ENCODE measurements at places on chromosomes 6 and 20.

DNA sequence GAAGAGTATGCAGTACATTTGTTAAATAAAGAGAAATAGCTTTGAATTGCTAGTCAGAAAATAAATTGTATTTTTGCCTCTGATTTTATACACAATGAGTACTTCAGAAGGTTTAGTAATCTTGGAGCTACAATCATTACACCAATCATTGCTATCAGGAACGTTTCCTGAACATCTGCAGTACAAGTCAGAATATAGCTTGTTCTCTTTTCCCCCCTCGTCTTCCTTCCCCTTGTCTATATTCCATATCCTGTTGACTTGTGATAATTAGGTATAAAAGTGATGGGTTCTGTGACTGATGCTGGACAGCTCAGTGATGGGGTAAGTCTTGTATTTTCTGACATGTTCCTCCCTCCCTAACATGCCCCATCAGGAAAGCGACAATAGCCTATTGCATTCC, 94.0 kb downstream of the AHI1 start:
- no peak for DNase-seq

DNA sequence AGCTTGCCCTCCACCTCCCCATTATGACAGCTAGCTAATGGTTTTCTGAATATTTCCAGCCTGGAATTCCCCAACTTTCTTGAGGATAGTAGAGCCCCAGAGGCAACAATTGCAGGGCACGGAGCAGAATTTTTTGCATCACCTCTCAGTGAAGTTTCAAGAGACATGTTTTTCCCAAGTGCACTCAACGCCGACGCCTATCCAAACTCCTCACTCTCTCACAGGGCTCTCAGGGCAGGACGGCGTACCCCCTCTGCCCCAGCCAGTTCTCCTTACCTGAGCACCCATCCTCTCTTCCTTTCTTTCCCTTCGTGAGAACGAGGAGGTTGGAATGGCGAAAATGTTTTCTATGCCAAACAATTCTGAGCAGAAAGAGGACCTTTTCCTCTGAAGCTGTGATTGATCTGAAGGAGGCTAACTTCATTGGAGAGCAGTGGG, 83.1 kb upstream of the FOXQ1 start:
- no peak for DNase-seq

GRCh38 chr6:53894091-53894490, 99.3 kb downstream of the LRRC1 start:
- DNase-seq = no peak

GRCh38 chr6:157570752-157571151, 189.8 kb downstream of the ZDHHC14 start:
- no peak for DNase-seq

GRCh38 chr6:19210849-19211590, 626.1 kb upstream of the ID4 start:
- no peak for DNase-seq

DNA sequence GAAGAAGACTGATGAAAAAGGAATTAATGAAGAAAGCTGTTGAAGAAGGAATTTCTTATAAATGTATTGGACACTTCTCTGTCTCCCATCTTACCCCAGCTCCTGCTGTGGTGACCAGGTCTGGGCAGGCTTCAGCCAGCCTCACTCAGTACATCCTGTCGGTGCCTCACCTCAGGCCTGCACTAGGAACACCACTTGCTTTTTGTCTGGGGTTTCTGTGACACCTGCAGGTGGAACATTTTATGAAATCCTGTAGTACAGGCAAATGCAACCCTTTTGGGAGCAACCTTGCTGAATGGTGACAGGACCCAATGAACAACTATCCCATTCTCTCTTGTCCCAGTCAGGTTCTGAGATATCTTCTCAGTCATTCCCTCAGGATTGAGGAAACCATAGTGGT, 129.7 kb downstream of the PRDM13 start:
- DNase-seq = no peak

GRCh38 chr20:63648190-63648589, 5.0 kb downstream of the STMN3 start:
- no peak for DNase-seq

GRCh38 chr20:36335206-36335870, 29.2 kb downstream of the DLGAP4 start:
- DNase-seq = no peak

GRCh38 chr6:7188492-7188891, 80.7 kb downstream of the RREB1 start:
- DNase-seq = no peak

- DNase-seq = no peak
These were observed 54.6 kb downstream of the ARHGAP18 start for GRCh38 chr6:129655334-129655733.

DNA sequence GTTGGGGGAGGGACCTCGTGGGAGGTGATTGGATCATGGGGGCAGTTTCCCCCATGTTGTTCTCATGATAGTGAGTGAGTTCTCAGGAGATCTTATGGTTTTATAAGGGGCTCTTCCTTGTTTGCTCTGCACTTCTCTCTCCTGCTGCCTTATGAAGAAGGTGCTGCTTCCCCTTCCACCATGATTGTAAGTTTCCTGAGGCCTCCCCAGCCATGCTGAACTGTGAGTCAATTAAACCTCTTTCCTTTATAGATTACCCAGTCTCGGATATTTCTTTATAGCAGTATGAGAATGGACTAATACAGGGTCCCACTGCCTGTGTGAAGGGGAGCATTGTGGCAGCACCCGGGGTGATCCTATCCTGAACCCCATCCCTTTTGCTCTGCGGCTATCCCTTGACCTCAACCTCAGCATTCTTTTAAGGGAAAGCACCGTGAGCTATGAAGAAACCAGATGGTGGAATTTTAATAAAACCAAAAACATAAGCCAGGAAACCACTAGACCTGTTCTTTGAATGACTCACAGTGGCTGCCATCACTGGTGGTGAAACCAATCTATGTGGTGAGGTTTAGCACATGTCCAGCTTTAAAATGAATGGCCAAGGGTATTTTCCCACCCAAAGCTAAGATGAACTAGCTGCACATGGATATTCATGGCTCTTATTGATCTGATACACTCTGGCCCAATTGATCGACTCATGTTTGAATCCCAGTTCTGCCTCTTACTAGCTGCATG, 62.2 kb downstream of the ZDHHC14 start:
- DNase-seq = no peak

GRCh38 chr20:39874049-39874893, 814.8 kb downstream of the MAFB start:
- no peak for DNase-seq

GRCh38 chr6:98657764-98658163, 176.6 kb upstream of the POU3F2 start:
- no peak for DNase-seq

GRCh38 chr6:38113825-38114576, 294.5 kb downstream of the ZFAND3 start:
- DNase-seq = no peak

GRCh38 chr6:28896505-28897368, 27.0 kb downstream of the TRIM27 start:
- DNase-seq = peak; percentile 16

- DNase-seq = no peak
These were observed 495.3 kb upstream of the RNF217 start for GRCh38 chr6:124466949-124467348.

GRCh38 chr6:34073540-34073939, 72.3 kb downstream of the GRM4 start:
- DNase-seq = no peak

DNA sequence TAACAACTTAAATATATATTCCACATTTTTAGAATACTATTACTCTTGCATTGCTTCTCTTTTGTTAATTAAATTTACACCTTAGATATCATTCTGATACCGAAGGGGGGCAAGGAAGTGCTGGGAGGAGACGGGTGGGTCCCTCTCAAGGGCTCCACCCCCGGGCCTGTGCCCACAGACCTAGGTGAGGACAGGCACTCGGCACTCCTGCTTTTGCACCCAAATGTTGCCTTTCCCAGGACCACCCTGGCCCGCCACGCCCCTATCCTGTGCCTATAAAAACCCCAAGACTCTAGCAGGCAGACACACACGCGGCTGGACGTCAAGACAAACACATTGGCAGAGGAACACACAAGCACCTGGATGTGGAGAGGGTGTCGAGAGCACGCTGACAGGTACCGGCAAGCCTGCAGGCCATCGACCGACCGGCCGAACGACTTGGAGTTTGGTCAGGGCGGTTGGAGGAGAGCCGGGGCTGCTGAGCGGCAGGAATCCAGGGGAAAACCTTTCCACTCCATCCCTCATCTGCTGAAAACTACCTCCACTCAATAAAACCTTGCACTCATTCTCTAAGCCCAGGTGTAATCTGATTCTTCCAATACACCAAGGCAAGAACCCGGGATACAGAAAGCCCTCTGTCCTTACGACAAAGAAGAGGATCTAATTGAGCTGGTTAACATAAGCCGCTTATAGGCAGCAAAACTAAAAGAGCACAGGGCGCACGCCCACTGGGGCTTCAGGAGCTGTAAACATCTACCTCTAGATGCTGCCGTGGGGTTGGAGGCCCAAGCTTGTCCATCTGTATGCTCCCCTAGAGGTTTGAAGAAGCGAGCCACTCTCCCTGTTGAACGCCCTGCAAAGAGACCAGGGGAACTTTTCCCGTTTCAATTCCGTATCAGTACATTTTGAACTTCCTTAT, 197.4 kb upstream of the PRSS16 start:
- no peak for DNase-seq

DNA sequence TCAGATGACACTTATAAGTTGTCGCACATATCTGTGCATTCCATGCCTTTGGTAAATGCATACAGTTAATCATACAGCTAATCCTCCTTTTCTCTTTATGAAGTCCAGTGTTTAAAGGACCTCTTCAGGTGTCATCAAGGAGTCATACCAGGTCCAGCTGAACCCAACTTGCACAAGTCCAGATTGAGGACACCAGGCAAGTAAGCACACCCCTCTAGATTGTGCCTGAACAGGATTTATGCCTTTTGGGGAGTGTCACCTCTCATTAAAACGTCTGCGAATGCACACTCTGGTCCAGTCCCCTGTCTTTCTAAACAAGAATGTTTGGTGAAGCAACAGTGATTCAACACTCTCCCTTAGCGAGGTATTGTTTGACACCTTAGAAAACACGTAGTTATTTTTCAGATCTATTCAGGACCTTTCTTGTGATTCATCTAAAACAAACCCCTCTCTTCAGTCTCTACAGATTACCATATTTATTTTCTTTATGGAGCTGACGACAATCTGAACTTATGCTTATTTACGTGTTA, 48.4 kb downstream of the C6orf15 start:
- no peak for DNase-seq

DNA sequence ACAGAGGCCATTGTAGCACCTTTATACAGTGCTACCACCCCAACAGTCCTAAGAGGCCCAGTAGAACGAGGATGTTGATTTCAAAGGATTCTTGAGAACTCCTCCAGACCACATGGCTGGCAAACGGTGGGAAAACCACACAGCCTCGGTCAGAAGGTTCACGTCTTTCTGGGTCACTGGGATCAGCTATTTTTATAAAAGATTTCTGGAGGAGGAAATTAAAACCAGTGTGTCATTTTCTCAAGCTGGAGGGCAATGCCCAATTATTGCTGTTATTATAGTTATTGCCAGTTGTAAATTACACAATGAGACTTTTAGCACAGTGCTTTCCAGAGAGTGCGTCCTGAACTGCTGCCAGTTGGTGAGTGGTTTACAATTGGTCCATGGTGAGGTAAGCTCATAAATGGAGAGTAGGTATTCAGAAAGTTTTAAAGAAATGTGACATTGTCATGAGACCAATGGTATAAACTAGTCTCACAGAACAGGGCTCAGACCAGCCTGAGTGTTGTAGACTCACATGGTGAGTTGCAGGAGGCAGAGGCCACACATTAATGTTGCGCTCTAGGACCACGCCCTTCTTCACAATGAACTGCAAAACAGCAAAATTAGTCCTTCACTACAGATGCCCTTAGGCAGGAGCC, 8.4 kb upstream of the PPP1R14C start:
- DNase-seq = no peak

DNA sequence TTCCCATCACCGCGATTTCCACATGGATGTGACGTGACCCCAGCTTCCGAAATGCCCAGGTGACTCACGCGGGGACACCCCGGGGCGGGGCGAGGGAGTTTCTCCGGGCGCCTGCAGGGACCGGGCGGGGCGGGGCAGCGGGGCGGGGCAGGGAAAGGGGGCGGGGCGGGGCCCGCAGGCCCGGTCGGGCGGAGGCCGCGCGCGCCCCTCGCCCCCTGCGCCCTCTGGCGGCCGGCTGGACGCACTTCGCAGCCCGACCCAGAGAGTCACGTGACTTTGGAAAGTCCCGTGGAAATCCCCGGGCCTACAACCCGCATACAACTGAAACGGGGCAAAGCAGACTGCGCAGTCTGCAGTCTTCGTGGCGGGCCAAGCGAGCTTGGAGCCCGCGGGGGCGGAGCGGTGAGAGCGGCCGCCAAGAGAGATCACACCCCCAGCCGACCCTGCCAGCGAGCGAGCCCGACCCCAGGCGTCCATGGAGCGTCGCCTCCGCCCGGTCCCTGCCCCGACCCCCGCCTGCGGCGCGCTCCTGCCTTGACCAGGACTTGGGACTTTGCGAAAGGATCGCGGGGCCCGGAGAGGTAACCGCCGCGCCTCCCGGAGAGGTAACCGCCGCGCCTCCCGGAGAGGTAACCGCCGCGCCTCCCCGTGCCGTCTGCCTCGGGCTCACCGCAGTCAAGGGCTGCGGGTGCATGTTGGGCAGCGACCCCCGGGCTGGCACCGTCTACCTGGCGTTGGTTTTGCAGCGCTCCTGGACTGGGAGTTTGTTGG, at the start of gene TNFAIP3:
Gene TNFAIP3 (plus strand): TSS at position 346 of the 771 bp plus-strand sequence. CDS start 3,969 bp downstream, outside the sequence.
- peak; percentile 83 for DNase-seq

- no peak for DNase-seq
These were observed 26.1 kb downstream of the FAM184A start for GRCh38 chr6:119052292-119052889.

DNA sequence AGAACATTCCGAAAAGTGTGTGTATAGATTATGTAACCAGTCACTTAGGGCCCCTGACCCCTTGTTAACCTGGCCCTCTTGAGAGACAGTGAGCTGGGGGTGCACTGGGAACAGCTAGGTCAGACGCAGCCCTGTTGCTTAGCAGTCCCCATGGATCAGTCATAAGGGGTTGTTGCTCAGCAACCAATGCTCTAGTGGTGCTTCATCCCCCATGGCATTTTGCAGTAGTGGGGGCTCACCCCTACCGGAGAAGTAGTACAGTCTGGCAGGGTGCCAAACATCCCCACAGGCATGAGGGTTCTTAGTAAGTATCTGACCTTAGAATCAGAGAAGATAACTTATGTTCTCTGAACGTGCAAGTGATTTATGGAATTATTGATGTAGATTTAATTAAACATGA, 12.3 kb downstream of the PKIB start:
- DNase-seq = no peak

GRCh38 chr6:19417713-19418112, 419.5 kb upstream of the ID4 start:
- no peak for DNase-seq

DNA sequence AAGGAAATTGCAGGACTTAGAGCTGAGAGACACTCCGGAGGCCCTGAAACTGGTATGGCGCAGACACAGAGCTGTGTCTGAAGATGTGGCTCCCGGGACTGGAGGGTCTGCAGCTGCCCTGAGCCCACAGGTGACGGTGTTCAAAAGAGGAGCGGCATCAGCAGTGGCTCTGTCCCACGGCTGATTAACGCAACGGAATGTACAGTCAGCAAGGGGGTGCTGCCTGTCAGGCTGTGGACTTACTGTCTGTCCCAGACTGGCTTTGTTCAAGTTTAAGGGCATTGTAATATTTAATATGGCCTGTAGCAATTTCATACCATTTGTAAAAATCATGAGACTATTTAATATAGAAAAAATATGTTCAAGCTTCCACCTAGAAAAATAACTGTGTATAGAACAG, 228.0 kb upstream of the TAB2 start:
- DNase-seq = no peak

GRCh38 chr20:43862438-43862837, 52.2 kb upstream of the TOX2 start:
- DNase-seq = no peak

- no peak for DNase-seq
These were observed 6.7 kb upstream of the PDSS2 start for GRCh38 chr6:107466062-107466461.

GRCh38 chr6:85115876-85116275, 334.0 kb upstream of the NT5E start:
- DNase-seq = no peak
